ENCODE measurements at places on chromosomes 7 and 10.

DNA sequence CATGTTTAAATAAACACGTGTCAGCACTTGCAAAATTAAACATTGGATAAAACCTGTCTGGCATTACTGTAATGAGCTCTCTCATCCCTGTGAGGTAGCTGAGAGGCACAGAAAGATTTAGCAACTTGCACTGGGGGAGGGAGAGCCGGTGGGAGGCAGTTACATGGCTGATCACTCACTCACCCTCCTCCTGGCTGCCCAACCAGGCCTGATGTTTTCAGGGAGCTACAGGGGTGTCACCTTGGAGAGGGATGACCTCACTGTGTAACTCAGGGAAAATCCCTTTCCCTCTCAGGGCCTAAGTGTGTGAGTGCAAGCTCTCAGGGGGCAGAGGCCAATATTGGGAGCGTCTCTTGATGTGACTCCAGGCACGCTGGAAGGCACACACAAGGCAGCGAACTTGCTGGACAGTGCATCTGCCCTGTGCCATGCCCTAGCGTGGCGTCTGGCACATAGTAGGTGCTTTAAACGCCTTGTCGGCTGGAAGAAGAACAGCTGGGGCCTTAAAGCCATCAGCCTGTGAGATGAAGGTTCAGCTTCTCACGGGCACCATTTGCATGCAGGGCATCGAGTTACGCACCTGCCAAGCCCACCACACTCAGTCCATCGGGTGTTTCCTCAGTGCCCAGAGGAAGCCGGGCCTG is 51.1 kb downstream of the ELFN1 start:
- no peak for DNase-seq

DNA sequence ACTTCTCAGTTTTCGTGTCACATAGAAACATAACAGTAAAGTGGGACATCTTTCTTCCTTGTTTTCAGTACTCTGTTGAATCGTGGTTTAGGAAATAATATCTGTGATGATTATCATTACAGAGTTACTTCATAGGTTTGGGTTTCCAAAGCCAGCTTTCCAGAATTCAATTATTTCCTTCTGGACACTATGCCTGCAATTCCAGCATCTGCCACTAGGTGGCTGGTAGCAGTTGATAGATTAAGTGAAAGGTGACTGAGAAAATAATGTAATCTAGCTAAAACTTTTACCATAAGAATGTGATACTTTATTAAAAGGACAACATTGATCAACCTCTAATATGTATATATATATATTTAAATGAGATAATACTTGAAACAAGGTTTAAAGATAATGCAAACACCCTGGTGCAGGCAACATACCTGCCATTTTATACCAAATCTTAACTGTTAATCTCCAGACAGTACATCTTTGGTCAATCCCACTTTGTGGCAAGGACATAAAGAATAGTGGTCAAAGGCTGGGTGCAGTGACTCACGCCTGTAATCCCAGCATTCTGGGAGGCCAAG is 102.6 kb downstream of the SH3PXD2A start:
- DNase-seq, result no peak

DNA sequence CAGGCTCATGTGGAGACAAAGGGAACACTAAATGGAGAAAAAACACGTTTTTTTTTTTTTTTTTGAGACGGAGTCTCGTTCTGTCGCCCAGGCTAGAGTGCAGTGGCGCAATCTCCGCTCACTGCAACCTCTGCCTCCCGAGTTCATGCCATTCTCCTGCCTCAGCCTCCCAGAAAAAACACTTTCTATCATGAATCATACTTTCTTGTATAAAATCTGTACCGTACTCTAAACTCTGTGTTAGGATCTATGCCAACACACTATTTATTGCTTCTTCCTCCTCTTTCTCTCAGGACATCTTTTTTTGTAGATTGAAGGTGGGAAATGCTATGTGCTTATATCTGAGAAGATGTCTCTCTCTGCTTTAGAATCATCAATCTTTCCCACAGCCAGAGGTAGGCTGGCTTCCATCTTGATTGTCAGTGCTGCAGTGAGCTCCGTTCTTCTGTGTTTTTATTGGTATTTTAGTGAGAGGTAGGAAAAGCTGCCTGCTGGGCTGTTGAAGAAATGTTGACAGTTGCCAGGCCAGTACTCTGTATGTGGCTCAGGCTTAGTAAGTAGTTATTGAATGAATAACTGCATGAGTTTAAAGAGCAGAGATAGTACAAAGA is 101.1 kb downstream of the GPR85 start:
- no peak for DNase-seq

GRCh38 chr7:128203047-128203491 is 38.0 kb upstream of the LEP start:
- no peak for DNase-seq

GRCh38 chr10:69856601-69857166 is 55.0 kb downstream of the COL13A1 start:
- DNase-seq, result no peak
